ENCODE measurements at places on chromosomes 7 and 10.

GRCh38 chr10:111954386-111954785, 229.2 kb downstream of the GPAM start:
- no peak for DNase-seq

DNA sequence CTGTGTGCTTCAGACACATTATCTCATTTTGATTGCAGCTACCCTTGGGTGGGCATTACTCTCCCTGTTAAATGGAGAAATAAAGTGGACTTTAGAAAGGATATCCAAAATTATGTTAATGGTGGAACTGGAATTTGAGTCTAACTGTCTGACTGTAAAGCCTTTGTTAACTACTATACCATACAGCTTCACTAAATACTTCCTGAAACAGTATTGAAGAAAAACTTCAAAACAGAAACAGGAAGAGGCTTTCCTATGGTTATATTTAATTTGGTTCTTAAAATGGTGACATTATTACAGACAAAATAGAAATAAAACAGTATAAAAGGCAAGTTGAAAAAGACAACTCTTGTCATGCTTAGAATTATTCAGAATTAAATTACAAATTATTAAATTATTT, 25.0 kb downstream of the SPAG6 start:
- no peak for DNase-seq

DNA sequence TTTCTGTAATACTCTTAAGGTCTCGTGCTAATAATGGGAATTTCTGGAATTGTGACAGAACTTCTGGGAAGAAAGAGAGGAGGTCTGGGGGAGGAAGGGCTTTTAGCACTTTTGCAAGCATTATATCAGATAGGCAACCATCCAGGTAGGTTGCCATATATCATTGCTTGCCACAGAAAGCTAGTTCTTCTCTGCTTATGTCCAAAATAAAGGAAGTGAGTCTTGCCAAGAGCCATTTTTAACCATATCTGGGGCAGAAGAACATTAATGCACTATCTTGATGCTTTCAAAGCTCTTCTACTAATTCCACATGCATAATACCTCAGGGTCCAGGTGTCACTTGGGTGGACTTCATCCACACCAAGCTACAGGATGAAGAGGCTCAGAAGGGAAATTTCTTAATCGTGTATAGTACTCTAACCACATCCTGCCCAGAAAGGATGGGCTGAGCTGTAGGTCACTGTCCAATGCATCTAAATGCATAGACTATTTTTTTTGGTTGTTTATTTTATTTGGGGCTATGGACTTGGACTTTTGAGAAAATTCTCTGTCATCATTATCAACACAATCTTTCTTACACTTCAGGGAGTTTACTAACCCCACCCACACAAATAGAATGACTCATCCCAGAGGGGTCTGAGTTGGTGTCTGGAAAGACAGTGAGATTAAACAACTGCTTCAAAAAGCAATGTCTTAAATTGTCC, 68.9 kb upstream of the ADO start:
- no peak for DNase-seq

GRCh38 chr10:515674-516073, 173.8 kb downstream of the DIP2C start:
- no peak for DNase-seq

DNA sequence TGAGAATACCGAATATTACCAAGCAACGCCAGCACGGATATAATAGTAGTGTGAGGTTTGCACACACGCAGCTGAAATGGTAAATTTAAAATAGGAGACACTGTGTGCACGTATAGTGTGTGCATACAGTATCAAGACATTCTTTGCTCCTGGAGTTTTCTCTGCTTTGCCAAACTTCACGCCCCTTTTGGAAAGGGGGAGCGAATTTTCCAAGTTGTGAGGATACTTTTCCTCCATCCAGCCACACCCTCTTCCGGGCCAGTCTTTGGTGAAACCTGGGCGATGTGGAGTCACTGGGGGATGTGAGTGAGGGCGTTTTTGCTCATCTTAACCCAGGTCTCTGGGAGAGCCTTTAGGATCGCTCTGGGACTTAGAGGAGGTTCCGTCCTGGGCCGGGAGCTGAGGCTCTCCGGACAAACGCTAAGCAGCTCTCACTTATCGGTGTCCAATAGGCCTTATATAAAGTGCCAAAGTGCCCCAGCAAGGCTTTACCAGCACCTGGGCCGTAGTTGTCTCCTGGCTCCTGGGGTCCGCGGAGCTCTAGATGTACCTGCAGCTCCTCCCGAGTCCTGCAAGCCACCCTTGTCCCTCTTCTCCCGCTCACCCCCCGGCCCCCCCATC, 160.0 kb upstream of the MKI67 start:
- no peak for DNase-seq

DNA sequence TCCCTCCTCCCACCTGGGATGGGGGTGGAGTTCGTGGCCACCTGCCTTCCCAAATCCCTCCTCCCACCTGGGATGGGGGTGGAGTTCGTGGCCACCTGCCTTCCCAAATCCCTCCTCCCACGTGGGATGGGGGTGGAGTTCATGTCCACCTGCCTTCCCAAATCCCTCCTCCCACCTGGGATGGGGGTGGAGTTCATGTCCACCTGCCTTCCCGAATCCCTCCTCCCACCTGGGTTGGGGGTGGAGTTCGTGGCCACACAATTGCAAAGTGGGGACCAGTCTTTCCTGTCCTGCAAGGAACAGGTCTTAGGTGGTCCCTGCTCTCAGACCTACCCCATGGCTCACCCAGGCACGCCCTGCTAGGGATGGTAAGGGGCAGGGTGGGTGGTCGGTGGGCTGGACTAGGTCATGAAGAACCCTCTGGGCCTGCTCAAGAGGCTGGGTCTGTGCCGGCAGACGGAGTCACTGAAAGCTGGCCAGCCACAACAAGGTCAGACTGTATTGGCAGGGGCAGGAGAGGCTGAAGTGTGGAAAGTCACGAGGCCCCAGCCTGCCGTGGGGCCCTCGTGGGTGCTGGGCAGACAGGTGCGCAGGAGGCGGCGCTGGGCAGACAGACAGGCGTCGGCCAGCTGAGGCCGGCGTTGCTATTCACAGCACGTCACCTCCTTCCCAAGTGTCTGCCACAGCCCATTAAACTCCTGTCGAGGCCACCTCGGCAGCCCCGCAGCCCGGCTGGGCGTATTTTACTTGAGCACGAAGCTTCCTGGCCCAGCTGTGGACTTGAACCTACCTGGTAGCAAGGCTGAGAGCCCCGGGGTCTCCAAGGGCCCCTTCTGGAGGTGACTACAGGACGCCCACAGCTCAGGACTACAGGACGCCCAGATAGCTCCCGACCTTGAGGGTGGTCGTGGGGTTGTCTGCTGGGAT, 4.1 kb downstream of the KNDC1 start:
- DNase-seq: no peak

All from activated CD4-positive, alpha-beta T cell treated with anti-CD3 and anti-CD28 coated beads for 1 hour (primary cell).